Ovary (tissue), 10 donors: ENCODE measurements at places on chromosomes 16 and 17. TPM values are rescaled to one million over a fixed set of nuclear protein-coding genes. Genes with fewer than 3 reads are reported as not detected.

The AGRP gene
- not detected for total RNA-seq

DNA sequence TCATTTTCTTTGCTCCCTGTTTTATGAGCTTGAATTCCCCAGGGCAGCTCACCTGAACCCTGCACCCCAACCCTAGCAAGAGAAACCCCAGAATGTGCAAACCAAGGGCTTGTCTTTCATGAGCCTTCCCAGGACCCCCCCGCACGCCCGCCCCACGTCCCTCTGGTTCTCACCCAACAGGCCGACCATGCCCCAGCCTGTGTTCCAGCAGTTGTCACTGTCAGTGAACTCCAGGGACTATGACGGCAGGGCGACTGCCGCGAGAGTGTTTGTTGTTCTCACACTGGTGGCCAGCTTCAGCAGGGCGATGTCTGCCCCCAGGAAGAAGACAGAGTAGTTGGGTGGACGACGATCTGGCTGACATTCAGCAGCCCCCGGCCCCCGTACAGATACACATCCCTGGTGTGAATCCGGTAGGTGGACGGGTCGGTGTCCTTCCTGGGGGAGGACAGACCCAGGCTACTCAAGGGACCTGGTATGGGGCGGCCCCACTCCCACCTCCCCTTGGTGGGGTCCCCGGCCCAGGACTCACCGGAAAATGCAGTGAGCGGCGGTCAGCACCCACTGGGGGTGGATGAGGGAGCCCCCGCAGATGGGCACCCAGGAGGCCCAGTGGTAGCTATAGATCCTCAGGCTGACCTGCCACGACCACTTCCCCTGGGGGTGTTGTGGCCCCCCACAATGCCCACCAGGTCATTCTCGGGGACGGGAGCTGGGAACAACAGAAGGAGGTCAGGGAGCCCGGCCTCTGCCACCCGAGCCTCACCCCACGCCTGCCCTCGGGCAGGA is 20.1 kb downstream of the TPSD1 start:
- DNase-seq = no peak

The UBE2G1 gene
- 46.1 TPM for total RNA-seq

- no peak for DNase-seq
These were observed 2.3 kb upstream of the IRX3 start for GRCh38 chr16:54288835-54289241.

DNA sequence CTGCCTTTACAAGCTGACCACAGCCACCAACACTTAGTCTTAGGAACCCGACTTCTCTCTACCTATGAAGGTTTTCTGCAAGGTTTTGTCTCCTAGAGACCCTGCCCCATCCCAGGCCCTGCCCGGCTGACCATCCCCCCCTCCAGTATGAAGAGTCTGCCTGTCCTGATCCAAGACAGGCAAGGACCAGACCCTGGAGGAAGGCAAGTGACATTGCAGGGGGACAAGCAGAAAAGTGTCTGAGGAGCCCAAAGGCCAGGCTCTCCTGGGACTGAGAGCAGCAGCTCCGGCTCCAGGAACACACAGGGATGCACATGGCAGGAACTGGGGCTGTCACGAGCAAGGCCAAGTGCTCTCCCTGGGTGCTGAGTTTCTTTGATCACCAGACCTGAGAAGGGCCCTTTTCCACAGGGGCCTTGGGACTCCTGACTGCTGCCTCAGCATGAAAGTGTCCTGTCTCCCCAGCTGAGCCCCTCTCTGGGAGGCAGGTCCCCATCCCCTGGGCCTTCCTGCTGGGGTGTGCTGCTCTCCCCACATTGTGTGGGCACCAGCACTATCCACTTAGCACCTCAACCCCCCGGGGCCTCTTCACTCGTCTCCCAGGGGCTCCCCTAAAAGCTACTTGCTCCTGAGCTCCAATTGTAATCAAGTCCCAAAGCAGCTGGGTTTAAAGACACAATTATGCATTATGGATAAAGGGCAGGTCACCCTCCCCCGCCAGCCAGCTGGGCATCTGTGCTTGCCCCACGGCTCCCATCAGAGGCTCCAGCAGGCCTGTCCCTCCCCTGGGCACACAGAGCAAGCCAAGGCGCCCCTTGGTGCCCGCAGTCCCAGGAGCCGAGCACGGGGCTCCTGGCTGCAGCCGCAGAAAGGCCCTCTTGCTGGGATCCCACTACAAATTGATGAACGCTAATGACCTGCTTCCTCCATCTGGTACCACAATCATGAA is 11.6 kb upstream of the CACNG4 start:
- no peak for DNase-seq

DNA sequence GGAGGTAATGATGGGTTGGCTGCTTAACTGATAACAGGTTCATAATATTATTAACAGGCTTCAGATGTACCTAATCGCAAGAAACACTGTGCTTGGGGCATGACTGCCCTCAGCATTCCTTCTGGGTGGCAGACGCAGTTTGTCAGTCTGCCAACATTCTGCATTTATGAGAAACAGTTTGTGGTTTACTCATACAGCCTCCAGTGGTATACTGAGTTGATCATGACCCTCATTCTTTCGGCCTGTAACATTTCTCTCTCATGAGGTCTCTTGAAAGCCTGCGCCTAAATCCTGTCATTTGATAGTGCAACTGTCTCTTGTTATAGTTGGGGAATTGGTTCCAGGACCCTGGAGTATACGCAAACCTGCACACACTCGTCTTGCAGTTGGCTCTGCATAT is 4.9 kb upstream of the RUSF1 start:
- no peak for DNase-seq

- DNase-seq = no peak
These were observed 26.3 kb upstream of the GAS7 start for GRCh38 chr17:10224582-10225195.

DNA sequence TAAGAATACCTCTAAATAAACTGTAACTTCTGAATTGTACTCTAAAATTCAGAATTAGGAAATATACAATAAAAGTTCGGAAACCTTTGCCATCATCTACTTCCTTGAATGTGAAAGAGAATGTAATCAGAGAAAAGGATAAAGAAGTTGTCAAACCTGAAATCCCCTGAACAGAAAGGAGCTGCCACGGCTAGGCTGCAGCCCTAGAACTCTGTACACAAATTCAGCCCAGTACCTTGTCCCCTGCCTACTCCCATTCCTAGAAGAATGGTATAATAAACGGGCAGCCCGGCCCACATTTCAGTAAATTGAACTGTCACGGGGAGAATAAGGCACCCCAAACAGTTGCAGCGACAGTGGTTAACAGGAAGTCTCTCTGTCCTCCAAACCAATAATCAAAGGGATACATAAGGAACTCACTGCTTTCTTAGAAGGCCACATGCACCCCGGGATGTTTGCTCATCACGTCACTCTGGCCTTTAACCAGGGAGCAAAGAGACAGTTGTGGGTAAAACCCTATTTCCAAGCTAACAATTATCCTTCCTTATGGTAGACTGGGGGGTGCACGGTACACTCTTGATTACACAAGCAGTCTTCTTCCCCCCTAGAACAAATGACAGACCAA is 24.3 kb upstream of the RFFL start:
- no peak for DNase-seq

The SLC47A2 gene
- not detected for total RNA-seq

- DNase-seq = no peak
These were observed 18.2 kb upstream of the KRT20 start for GRCh38 chr17:40903129-40903847.

GRCh38 chr17:59521465-59522126 is 43.8 kb upstream of the DHX40 start:
- DNase-seq = peak; percentile 79

DNA sequence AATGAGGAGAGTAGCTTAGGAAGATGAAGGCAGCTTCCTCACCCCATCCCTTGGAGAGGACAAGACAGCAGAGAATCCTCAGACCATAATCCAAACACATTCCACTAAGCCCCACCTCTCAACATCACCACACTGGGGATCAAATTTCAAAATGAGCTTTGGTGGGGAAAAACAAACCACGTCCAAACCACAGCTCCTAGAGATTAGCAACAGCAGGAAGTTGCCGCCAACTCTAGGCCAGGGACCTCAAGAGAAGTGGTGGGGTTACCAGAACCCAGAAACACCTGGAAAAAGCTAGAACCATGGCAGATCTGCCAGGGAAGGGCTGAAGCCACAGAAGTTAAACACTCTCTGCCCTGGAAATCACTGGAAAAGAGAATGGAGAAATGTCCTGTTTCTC is 571.6 kb downstream of the HS3ST4 start:
- no peak for DNase-seq

DNA sequence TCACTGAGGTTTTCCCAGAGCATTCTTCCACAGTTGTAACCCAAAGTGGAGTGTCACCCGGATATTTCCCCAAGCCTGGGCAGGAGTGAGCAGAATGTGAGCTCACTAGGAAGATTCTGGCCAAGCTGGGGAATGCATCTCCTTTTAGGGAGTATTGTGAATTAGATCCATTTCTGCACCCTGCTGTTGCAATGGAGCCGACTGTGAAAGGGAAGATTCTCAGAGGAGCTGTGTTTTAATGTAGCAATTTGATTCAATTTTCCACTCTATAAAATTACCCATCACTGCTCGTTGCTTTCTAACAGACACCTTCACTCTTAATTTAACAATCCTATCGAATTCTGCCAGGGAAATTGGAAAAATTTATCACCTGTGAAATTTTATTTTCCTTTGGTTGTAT is 70.8 kb downstream of the SNX11 start:
- DNase-seq = no peak

DNA sequence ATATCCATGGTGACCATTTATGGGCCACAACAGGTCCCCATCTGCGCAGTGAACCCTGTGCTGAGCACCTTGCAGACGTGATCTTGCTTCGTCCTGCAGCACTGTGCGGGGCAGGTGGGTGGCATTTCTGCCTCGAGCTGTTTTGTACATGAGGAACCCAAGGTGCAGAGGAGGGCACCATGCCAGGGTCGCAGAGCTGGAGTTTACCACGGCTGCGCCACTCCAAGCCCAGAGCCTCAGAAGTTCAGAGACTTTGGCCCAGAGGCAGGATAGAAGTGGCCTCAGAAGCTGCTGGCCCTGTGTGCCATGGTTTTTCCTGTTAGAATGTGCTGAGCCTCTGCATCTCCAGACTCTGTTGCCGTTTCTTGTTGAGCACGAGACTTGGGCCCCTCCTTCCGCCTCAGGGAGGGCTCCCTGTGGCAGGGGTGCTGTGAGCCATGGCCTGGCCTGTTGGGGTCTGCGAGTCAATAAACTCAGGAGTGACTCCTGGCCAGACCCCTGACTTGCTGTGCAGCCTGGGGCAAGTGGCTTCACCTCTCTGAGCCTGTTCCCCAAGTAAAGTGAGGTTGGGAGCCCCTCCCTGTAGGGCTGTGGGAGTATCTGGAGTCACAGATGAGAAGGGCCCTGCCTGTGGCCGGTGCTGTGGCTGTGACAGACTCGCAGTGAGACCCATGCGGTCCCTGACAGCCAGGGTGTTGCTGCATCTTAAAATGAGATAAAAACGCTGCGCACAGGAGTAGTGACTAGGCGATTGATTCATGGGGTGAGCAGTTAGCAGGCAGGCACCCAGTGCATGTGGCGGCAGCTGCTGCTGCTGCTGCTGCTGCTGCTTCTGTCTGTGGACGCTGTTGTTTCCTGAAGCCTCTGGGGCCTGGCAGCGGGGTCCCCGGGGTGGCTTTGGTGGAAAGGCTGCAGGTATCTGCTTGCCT is 11.8 kb downstream of the MAP2K3 start:
- no peak for DNase-seq

The WNK4 gene
- total RNA-seq = 1.7 TPM

The CIBAR2 gene
- not detected for total RNA-seq

- no peak for DNase-seq
These were observed 3.5 kb downstream of the GSG1L start for GRCh38 chr16:28059841-28060575.

The KATNIP gene
- total RNA-seq = 19.0 TPM

DNA sequence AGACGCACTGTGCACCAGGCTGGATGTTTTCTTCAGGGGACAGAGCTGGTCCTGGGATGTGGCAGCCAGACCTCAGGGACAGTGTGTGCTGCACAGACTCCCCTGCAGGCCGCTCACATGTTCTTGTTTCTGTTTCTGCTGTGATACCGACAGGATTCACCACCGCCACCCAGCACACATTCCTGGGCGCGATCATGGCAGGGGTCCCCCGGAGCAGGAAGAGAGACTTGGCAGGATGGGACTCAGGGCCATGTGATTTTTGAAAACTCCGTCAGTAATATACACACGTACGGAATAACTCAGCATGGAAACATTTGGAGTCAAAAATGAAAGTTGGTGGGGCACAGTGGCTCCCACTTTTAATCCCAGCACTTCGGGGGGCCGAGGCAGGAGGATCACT is 79.0 kb downstream of the HAPSTR1 start:
- DNase-seq = no peak

The KRT33A gene
- not detected for total RNA-seq

The CBX8 gene
- 0.60 TPM for total RNA-seq

The HSD17B2 gene
- total RNA-seq = not detected

The CDH15 gene
- total RNA-seq = not detected

DNA sequence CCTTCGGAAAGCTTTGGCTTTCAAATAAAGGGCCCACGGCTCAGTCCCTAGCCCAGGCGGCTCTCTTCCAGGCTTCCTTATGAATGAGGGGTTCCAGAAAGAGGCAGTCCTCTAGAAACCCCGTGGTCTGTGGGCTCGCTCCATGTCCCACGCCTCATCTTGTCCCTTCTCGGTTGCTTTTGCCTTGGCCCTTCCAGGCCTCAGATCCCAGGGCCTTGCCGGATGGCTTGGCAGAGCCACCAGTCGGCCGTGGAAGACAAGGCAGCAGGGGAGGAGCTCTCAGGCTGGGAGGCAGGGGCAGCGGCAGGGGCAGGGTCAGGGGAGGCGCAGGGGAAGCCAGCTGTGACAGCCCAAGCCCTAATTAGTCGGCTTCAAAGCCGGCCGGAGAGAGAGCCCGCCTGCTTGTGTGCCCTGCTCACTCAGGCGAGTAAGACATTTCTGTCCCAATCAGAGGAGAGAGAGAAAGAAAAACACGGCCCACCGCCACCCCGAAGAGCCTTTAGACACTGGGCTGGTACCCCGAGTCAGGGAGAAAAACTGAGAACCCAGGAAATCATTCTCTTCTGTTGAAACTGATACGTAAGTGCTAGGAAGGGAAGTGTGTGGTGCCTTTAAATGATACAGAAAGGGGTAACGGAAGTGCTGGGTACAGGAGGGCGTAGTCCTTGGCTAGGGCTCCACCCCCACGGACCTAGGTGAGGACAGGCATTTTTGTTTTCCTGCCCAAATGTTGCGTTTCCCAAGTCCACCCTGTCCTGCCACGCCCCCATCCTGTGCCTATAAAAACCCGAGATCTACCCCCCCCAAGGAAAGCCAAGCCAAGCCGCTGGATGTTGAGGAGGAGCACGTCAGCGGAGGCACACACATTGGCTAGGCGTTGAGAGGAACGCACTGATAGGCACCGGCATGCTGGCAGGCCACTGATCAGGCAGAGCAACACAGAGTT is 27.8 kb upstream of the MEIOC start:
- peak; percentile 24 for DNase-seq
